ENCODE measurements at places on chromosomes 7 and 10.
A peak's percentile ranks its signal among the peaks of the same experiment; 100 is the strongest.

DNA sequence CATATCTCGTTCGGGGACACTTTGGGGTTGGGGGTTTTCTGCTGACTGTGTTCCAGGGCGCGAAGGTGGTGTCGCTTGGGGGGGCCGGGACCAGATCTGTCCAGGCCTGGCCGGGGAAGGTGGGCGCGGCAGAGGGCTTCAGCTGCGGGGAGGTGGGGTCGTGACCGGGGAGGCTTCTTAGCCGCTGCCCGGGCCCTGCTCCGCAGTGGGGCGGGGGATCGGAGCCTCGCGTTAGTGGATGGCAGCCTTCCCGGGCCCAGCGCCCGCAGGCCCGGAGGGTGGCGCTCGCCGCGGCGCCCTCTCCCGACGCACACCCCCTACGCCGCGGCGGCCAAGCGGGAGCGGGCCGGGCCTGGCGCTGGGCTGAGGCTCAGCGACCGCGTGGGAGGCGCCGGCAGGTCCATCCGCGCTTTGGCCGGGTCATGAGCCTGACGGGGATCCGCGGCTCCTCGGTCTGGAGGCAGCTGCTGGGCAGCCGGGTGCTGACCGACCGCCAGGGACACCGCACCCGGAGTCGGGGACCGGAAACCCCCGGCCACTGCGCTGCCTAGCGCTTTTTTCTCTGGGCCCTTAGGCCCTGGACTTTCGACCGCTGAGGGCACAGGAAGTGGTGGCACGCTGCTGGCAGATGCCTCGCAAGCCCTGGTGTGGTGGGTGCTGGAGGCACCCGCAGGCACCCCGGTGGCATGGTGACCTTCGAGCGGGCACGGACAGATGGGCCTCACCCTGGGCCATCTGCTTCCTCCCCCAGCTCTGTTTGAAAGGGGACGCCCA lies 1.2 kb downstream of the AGAP3 start:
- peak; percentile 85 for DNase-seq

DNA sequence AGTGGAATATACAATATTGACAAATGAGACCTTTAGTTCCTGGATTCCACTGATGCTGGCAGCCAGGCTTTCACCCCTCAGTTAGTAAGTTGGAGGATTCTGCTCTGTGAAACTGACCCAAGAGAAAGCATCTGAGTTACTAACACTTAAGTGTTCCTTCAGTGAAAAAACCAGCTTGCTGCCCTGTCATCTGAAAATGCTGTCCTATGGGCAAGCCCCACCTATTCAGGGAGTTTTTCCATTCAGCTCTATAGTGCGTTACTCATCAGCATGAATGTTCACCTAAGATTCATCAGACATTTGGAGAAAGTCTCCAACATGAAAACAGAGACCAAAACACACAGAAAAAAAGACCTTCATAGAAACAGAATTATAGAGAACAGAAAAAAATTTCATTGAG lies 37.9 kb downstream of the PRPF18 start:
- DNase-seq = no peak

- no peak for DNase-seq
These were observed 120.0 kb upstream of the TCERG1L start for GRCh38 chr10:131431533-131431932.

DNA sequence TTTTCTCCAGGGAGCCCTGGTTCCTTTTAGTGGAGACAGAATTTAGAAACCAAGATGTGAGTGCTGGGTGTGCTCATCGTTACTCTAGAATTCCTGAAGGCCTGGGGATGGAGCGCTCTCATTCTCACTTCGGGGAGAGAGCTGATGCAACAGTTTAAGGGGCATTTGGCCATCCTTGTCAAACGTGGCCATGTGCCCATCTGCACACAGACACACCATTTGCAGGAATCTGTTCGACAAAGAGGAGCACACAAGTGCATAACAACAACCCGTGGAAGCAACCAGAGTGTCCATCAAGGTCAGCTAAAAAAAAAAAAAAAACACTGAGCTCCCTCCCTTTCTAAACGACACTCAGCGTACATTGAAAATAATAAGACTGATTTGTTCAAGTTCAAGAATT lies 23.0 kb upstream of the RET start:
- DNase-seq = peak; percentile 85

GRCh38 chr10:62671104-62671503 lies 133.4 kb upstream of the ADO start:
- no peak for DNase-seq

GRCh38 chr10:128556182-128557110 lies 430.2 kb upstream of the MKI67 start:
- DNase-seq = no peak

Data from left lobe of liver (tissue), 2 donors.